ENCODE measurements at places on chromosomes 12 and 14.
A peak's percentile ranks its signal among the peaks of the same experiment; 100 is the strongest.

- no peak for DNase-seq
Observed at GRCh38 chr14:61331992-61332657, 10.7 kb downstream of the PRKCH start.

DNA sequence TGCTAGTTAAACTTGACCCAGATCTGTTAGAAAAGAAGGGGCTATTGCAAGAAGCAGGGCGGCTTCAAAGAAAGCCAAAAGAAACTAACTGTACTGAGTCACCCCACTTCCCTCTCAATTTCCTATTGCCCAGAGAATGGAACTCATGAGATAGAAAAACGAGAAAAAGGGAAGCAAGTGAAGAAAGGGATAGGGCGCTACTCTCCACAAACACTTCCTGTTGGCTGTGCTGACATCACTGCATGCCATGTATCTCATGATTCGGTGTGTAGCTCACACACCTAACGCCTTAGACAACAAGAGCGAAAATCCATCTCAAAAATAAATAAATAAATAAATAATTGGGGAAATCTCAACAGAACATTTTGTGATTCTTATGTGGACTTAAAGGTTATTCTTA lies 13.0 kb upstream of the P2RX4 start:
- DNase-seq: no peak

DNA sequence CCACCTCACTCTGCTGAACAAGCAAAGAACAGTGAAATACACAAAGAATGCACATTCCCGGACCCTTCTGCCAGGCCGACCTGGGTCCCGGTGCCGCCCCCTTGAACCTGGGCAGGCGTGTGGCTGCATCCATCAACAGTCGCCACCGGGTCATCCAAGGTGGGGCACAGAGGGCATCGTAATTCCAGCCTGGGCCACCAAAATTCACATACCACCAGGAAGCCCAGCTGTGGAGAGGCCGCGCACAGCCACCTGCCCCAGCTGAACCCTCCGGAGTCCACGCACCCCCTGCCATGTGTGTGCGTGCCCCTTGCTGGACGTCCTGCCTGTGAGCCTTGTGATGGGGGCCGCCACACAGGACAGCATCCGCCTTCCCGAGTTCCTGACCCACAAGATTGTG lies 85.7 kb downstream of the NOC4L start:
- DNase-seq: no peak

DNA sequence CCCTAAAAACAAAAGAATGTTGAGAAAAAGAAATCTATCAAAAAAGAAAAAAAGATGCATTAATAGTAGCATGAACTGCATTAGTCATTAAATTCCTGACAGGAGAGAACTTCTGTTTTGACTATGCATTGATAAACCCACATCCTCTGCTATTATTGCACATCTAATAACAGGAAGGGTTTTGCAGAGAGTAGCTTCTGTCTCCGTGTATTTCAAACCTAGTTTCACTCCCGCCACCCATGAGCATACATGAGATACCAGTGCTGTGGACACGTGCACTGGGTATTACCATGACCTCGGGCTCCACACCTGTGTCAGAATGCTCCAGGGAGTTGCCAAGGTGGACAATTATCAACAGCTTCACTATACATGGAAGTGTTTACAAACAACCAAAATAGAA lies 449.1 kb upstream of the SOX5 start:
- DNase-seq: no peak

DNA sequence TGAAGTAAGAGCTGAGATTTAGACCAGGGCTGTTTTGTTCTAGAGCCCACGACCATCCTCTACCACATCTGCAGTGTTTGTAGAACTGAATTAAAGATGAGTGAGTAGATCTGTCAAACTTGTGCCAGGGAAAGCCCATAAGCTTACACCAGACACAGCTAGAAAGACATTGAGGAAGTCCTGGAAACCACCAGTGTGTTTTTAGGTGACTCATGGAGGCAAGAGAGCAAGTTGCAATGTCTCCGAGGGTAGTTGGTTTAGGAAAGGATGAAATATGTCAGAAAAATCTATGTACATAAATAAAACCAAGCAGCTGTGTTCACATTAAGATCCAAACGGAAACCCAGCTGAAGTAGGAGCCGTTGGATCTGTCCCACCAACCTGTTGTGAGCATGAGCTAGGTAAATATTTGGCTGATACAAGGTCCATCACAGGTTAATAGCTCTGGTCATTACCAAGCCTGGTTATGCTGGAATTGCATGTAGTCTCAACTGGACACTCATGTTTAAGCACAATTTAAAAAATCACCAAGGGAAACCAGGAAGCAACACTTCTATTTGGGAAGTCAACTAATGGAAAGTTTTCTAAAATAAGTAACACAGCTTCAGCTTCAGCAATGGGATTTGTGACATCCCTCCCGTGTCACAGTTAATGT lies 49.9 kb upstream of the PLEKHG3 start:
- no peak for DNase-seq

DNA sequence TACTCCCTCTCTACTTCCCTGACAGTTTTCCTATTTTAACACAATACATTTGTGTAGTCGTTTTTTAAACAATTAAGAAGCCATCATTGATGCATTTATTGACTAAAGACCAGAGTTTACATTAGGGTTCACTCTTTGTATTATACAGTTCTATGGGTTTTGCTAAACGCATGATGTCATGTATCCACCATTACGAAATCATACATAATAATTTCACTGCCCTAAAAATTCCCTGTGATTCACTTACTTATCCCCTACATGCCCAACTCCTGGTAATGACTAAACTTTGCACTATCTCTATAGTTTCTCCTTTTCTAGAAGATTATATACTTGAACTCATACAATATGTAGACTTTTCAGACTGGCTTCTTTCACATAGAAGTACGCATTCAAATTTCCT lies 1016.5 kb upstream of the FOXG1 start:
- no peak for DNase-seq

DNA sequence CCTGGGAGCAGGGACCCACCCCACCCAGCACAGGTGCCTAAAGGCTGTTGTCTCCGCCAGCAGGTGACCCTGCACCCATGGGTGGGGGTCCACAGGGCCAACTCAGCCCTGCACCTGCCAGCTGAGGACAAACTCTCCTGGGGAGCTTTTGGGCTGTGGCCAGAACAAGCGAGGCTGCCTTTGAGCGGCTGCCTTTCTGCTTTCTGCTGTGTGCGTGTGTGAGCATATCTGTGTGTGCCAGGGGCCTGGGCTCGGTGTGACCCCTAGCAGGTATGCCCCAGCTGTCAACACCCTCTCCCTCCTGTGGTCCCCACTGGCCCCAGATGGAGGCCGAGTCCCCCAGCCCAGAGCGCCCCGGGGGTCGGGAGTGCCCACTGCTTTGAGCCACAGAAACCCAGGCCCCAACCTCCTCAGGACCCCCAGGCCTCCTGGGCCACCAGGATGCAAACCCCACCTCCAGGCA lies 25.9 kb upstream of the GPR132 start:
- DNase-seq: no peak

DNA sequence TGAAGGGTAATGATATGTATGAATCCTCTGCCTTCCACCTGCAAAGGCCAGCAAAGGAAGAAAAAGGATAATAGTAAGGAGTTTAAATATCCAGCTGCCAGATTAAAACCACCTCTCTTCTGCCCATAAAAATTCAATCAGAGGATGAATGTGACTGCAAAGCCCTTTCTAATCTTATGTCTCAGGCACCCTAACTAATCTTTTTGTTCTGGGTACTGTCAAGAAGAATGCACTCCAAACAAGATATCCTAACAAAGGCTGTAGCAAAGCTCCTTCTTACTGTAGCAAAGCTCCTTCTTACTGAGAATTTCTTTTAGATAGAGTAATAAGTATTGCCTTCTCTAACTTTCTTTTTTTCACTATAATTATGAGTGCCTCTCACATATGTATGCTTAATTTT lies 91.8 kb downstream of the ST8SIA1 start:
- no peak for DNase-seq

DNA sequence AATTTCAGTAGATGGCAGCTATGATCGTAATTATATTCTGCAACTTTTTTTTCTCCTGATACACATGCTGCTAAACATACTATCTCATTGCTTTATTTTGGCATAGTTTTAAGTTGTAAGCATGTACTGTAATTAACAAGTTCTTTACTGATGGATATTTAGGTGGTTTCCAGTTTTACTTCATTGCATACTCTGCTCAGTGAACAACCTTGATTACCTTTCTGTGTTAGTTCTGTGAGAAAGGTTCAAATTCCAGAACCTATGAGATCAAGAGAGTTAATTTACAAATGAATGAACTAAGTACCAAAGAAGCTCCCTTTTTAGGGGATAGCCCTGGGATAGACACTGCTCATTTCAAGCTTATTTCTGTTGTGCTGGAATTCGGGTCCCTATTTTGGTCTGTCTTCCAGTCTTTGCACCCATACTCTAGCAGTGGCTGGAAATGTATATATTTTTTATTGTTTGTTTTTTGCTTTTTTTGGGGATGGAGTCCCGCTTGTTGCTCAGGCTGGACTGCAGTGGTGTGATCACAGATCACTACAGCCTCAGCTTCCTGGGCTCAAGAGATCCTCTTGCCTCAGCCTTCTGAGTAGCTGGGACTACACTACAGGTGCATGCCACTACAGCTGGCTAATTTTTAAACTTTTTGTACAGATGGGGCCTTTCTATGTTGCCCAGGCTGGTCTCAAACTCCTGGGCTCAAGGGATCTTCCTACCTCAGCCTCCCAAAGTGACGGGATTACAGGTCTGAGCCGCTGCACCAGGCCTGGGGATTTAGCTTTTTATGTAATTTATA lies 10.6 kb downstream of the PAPOLA start:
- peak; percentile 41 for DNase-seq

- DNase-seq: no peak
Observed at GRCh38 chr12:104493496-104493895, 36.7 kb downstream of the CHST11 start.

DNA sequence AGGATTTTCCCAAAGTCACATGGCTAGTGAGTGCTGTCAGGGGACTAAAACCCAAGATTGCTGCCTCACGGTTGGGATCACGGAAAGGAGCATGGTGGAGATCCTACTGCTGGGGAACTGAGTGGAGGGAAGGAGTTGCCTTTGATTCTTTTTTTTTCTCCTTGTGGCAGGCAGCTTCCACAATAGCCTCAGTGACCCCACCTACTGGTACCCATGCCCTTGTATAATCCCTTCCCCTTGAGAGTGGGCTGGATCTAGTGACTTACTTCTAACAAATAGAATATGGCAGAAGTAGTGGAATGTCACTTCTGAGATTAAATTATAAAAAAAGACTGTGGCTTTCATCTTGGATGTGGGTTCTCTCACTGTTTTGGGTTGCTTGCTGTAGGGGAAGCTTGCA lies 135.7 kb downstream of the DICER1 start:
- peak; percentile 14 for DNase-seq

DNA sequence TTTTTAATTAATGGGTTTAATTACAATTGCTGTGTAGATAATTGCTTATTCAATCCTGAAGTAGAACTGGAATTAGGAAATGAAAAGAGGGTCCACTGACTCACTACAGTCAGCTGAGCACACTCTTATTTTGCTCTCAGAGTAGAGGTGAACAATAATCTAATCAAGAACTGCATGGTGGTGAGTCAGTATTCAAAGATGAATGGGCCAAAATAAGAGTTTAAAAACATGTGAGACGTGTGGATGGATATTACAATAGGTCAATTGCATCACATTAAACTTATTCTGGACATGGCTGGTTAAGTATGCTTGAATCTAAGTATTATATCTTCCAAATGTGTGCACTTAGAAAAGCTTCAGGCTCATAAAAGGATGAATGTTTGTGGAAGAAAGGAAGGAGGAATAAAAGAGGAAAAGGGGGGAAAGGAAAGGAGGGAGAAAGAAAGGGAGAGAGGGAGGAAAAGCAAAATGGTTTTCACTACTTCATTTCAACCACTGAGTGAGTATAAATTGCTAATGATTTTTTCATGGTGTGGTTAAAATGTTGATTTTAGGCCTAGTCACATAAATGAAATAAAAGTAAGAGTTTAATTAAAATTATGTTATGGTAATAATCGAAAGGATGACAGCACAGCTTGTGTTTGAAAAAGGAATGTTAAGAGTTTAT lies 27.0 kb upstream of the EEA1 start:
- DNase-seq: no peak

GRCh38 chr14:100864960-100865681 lies 38.4 kb downstream of the RTL1 start:
- no peak for DNase-seq

DNA sequence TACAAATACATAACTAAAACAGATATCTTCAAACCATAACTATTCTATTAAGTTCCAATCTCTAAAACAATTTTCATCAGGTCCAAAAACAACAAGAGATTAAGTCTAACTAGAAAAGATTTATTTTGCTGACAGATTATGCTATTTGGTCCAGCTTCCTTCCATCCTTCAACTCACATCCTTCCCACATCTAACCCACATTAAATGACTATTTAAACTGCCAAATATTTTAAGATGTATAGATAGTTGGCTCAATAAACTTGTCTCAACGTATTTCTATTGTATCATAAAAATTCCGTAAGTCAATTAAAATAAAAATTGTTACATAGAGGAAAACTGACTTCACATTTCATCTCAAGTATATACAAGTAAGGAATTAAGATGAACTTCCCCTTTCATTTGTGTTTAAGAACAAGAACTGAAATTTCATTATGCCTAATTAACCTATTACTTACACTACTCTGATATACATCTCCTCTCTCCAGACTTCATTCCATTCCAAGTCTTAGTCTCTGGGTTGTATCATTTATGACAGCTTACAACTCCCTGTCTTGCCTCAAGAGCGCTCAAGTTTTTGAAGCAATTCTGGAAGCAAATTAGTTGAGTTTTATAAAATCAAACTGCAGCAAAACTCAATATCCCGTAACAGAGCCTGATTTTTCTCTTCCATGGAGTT lies 25.4 kb downstream of the PAWR start:
- DNase-seq: no peak

DNA sequence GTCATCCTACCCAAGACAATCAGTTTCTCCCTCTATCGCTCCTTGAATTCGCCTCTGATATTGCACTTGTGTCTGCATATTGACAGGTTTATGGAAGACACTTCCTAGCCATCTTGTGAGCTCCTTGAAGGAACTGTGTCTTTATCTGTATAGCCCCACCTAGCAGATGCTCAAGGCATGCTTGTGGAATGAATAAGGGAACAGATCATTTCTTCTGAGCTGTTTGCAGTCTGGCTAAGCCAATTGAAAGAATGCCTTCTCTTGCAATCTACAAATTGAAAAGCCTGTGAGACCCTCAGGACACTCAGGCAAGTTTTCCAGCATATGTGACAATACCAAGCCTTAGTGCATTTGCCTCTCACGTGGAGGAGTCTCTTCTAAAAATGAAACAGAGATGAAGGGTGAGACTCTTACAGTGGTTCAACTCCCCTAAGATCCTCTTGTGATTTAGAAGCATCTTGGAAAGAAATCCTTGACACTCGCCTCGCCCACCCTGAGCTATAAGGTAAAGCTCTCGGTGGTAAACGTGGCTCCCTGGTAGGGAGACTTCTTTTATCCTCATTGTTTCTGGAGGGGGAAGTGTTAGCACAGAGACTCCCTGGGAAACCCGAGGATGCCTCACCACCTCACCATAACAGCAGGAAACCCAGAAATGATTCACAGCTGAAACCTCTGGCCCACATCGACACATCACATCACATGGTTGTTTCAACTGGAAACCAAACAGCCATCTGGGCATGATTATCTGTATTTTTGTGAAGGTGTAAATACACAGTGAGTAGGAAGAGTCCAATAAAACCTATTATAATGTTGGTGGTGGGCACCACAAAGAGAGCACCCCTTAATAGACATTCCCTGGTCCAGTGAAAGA lies 112.3 kb upstream of the BCL2L14 start:
- DNase-seq: no peak
